ENCODE measurements at places on chromosomes 7 and 10. TPM values are rescaled to one million over a fixed set of nuclear protein-coding genes. Genes with fewer than 3 reads are reported as not detected.
A peak's percentile ranks its signal among the peaks of the same experiment; 100 is the strongest.

- DNase-seq, result no peak
These were observed 182.0 kb downstream of the TCERG1L start for GRCh38 chr10:131129544-131129943.

DNA sequence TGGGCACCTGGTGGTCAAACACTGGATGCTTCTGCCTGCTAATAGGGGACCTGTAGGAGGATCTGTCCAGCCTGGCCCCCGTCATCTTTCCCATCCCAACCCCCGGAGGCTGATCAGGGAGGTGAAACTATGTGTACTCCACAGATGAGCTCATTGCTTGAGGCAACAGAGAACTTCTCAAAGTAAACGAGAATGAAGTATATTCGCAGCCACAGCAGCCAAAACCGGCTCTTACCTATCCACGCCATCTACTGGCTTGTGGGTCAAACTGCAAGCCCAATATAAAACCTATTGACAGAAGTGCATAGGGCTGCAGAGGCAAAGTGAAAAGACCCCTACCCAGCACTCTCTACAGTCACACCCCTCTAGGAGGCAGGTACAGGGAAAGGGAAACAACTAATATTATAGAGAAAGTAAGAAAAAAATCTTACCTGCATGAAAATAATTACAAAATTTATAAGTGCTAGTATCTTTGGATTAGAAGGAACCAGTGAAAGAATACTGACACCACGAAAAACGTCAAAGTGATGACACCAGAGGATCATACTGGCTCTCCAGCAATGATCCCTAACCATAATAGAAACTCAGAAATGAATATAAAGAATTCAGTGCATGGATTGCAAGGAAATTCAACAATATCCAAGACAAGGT is 973.5 kb downstream of the ANKRD7 start:
- DNase-seq, result peak; percentile 70

- peak; percentile 49 for DNase-seq
These were observed at the start of gene HECTD2 for GRCh38 chr10:91409869-91410637. Gene HECTD2, plus strand, starts transcription at chr10:91410344. Its CDS starts 95 bp downstream, at chr10:91410439.

DNA sequence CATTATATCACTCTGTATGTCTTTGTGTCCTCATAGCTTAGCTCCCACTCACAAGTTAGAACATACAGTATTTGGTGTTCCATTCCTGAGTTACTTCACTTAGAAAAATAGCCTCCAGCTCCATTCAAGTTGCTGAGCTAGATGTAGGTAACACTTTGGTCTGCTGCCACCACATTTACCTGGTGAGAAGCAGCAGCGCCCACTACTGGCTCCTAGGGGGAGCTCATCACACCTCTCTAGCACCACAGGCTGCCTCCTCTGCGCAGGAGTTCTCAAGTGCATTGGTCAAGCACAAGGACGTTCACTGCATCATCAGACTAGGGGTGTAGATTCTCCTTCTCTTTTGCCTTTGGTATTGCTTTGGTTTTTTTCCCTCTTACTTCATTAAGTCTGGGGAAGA is 530.9 kb upstream of the AUTS2 start:
- no peak for DNase-seq

DNA sequence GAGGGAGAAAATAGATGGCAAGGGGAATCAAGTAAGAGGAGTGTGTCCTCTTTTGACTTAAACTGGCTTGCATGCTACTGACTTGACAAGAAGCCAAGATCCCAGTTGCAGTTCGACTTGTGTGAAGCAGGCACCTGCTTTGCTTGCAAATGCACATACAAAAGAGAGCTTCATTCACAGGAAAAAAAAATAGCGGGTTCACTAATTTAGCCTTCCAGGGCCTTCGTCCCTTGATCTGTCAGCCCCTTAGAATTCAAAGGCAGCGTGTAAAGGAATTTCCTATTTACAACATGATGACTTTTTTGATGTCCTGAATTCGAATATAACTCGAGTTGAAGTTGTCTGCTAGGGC is 192.1 kb downstream of the CELF2 start:
- no peak for DNase-seq

- no peak for DNase-seq
These were observed 95.8 kb upstream of the COL1A2 start for GRCh38 chr7:94298943-94299342.

DNA sequence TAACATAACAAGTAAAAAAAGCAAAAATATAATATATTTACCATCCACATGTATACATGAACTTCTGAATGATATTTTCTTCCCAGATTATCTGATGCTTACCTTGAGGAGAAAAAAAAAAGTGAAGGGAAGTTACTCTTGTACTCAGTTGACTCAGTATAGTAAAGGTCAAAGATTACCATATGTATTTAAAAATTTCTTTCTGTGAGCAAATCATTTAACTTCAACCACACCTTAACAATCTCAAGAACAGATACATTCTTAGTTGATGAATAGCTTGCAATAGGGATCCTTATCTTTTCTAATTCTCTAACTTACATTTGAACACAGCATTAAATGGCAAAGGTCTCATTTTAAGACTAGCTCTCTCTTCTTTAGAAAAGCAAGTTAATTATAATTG is 29.8 kb downstream of the PRR15 start:
- no peak for DNase-seq

DNA sequence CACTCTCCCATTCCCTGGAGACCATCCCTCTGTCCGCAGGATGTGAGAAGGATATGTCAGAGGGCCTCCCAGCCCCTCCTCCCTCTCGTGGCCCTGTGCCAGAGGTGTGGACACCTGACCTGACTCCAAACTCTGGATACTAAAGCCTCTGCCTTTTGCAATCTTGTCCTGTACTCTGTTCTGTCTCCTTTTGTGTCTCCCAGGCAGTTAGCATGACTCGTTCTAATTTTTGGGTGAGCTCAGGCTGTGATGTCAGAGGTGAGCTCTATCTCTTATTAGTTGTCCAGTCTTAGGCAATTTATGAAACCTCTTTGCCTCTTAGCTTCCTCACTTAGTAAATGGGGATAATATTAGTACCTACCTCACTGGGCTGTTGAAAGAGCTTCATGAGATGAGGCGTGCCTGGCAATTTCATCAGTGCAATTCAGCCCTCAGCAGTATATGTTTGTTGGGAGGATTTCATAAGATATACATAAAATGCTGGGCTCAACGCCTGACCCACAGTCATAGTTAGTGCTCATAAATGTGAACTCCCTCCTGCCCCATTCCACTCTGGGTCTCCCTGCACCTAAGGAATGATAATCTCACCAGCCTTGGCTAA is 10.9 kb downstream of the MARVELD1 start:
- no peak for DNase-seq

DNA sequence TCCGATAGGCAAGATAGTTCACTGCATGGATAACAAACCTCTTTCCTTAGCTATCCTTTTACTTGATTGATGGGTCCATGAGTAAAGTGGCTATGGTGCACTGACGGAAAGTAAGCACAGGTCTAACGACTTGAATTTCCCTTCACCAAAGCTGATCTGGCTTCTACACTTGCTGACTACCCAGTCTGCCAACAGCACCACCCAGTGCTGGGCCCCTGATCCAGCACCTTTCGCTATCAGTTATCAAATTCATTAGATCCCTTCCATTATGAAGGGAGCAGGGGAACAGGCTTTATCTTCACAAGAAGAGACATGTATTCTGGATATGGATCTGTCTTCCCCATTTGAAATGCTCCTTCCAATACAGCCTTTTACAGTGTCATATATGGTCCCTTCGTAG is 855.9 kb downstream of the GRID1 start:
- DNase-seq, result no peak

DNA sequence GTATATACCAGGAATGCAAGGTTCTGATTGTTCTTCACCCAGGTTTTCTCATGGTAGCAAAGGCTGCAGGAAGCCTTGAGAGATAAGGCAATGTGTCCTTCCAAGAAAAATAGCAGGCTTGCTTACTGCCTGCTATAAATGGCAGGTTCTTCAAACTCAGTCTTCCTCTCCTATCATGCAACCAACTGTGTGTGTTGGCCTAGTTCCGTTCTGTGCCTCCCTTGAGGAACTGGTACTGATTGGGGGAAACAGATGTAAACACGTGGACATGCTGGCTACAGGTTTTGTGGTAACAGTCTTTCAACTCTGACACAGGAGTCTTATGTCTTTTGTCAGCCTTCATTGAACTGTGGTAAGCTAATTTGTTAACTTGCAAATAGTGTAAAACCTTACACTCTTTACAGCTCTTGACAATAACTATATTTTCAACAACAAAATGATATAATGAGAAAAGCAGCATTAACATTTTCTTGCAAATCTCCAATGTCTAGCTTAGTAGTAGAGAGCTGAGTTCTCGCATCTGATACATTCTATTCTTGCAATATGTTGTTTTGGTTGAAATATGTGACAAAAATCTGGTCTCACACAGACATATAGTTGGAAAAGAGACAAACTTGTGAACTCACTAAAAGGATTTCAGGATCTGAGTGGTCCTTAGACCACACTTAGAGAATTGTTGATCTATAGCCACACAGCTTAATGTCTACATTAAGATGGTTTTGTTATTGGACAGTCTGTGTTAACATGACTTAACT is 54.7 kb upstream of the LSM8 start:
- DNase-seq, result no peak

DNA sequence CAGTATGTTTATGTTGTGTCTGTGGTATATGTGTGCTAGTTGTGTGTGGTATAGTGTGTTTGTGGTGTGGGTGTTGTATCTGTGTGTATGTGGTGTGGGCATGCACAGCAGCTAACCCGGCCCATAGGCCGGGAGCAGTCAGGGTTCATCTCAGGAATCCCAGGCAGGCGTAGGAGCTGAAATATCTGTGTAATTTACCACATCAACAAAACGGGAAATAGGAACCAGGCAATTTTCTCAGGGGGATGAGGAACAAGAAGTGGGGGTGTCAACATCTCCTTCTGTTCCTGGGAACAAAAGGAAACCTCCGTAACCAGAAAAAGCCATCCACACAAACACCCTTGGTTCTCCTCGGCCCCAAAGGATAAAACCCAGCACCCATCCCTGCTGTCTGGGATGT is 24.5 kb upstream of the ZNF488 start:
- DNase-seq, result no peak

DNA sequence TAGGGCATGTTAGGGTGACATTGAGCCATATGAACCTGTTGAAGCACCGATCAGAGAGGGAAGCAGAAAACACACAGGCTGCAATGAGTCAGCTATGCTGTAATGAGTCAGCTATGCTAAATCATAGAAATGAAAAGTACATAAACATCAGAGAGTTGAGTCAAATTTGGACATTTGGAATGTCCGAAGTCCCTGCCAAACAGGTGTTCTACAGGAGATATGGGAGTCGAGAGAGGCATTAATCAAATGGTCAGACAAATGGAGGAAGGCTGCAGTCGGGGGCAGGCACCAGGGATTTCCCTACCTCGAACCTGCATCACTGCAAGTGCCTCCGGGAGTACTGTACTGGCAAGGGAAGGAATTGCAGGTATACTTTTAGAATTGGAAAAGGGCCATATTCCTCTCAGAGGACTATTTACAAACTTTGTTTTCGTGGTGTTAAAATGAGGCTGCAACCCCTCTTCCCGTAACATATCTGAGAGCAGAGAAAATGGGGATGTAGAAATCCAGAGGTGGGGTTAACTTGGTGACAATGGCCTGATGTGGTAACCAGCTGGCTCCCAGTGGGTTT is 8.8 kb upstream of the ZC3HAV1 start:
- no peak for DNase-seq

DNA sequence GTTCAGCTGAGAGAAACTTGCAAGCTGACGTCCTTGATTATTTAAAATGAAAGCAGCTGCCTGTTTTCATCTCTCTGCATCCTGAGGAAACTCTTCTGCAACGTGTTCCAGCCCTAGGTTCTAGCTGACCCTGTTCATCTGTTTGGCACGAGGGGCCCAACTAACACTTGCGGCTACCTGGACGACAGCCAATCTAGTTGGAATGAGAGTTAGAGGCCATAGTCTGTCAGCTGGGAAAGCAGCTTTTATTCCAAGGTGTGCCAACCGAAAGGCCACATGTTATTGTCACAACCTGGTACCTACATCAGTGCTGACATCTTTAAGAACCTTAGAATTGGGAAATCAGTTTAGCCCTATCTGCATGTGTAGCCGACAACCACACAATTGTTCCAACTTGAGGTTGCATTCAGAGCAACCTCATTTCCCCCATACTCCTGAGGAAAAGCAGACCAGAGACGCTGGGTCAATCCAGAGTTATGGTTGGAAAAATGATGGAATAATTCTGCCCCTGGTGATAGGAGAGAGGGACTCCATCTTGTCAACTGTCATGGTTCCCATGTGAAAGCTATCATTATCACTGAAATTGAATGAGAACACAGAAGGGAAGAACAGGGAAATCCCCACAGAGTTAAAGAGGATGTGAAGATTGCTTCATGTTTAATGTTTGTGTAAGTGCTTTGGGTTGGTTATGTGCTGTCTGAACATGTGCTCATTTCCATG is 121.6 kb downstream of the EGFR start:
- DNase-seq, result no peak

DNA sequence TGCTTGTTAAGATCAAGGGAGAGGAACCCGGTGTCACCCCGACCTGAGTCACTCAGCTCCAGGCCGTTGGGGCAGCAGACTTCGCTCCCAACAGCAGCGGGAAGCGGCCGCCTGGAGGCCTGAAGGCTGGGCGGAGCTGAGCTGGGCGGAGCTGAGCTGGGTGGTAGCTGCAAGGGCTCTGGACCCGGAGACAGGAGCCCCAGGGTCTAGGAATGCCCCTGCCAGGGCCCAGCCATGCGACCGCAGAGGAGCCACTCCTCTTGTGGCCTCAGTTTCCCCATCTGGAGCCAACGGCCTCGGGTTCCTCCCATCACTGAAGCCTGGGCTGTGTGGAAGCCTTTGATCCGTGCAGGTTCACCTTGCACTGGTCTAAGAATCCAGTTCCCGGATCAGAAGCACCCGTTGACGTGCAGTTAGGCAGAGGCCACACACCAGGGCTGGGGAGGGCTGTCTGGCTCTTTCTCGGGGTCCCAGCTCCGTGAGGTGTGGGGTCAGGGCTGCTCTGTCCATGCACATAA is 21.9 kb upstream of the DPYSL4 start:
- DNase-seq, result no peak

GRCh38 chr7:75879771-75880184 is 944 bp downstream of the RHBDD2 start:
- no peak for DNase-seq

DNA sequence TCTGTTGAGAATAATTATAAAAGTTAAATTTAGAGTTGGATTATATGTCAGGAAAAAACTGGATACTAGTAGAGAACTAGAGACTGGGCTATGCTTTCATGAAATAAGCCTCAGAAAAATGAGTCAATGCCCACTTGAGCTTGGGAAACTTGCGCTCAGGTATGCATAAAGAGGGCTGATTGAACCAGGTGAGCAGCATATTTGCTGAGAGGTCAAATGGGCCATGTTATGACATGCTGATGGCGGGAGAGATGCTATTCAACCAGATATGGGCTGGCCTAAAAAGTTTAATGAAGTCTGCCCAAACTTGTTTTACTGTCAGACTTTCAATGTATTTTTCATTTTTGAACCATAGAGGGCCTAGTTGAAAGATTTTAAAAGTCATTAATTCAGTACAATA is 837.6 kb upstream of the GHITM start:
- no peak for DNase-seq

LRRC4 gene
- 0.74 TPM for total RNA-seq

VSTM2A gene
- total RNA-seq, result 0.62 TPM

ARHGAP19 gene
- 7.7 TPM for total RNA-seq

FAM25A gene
- total RNA-seq, result 795 TPM

LOXL4 gene
- 1.7 TPM for total RNA-seq

ZP3 gene
- total RNA-seq, result 4.9 TPM

MYL7 gene
- not detected for total RNA-seq

LIPM gene
- total RNA-seq, result 39.4 TPM
